Suprapubic skin (tissue), 4 donors: ENCODE measurements at places on chromosomes 16 and 17.

DNA sequence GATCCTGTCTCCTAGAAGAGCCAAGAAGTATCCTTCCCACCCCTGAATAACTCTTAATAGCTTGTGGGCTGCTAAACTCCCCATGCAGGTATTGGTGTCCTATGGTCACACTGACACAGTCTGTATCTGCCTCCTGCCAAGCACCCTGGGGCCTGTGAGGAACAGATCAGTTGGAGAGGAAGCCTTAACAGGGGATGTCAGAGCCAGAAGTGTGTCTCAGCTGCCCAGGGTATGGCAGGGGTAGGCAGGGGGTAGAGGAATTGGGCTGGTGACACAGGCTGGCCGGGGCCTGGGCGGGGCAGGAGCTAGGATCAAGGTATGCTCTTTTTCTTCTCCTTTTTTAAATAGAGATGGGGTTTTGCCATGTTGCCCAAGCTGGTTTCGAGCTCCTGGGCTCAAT lies 44.7 kb downstream of the DDX19A start:
- H3K4me1 ChIP-seq = peaks cover 31% of the 10 kb centered on the region
- no peak overlapping the region for H3K4me3 ChIP-seq
- peak overlapping the region; percentile 66 for H3K27ac ChIP-seq
- no peaks in the 10 kb centered on the region for H3K27me3 ChIP-seq
- no peak for DNase-seq

DNA sequence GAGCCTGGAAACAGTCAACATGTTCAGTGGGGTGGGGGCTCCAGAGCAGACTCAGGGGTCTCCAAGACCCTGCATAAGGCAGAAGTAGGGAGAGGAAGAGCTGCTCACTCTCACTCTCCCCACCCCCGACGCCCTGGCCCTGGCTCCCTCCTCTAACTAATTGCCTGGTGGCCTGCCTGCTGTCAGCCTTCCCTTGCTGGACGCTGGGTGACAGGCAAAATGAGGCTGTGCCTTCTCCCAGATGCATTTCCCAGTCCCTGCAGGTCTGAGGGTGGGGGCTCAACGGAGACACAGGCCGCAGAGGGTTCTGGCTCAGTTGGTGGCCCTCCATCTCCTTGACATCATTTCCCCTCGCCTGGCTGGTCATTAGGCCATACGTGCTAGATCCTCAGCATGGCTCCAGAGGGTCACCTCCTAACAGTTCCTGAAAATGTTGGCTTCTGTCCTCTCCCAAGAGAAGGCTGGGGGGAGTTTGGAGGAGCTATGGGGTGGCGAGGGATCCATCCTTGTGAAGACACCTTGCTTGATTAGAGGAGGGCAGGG lies 1.4 kb downstream of the FMNL1 start:
- H3K27me3 ChIP-seq = peaks cover 11% of the 10 kb centered on the region
- H3K36me3 ChIP-seq = no peaks in the 10 kb centered on the region
- H3K4me3 ChIP-seq = peak overlapping the region; percentile 81
- no peak for DNase-seq

DNA sequence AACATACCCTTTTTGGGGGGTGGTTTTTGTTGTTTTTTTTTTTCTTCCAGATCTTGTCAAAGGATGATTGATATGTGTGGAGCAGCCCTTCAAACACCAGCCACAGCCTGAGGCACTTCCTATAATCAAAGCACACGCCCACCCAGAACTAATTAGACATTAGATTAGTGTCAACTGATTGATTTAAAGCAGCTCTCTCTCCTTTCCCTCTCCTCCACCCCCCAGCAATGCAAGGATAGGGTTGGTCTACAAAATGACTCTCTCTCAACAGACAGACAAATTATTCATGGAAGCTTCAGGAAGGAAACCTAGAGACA lies 250.3 kb upstream of the SOX9 start:
- no peak overlapping the region for H3K4me3 ChIP-seq
- H3K36me3 ChIP-seq = no peaks in the 10 kb centered on the region
- no peaks in the 10 kb centered on the region for H3K4me1 ChIP-seq
- DNase-seq = no peak
- no peak overlapping the region for H3K27ac ChIP-seq
- peaks cover 6% of the 10 kb centered on the region for H3K27me3 ChIP-seq

- no peak overlapping the region for H3K4me3 ChIP-seq
- DNase-seq = peak; percentile 43
- no peaks in the 10 kb centered on the region for H3K27me3 ChIP-seq
These were observed 1.7 kb downstream of the ADGRG5 start for GRCh38 chr16:57544124-57544653.

DNA sequence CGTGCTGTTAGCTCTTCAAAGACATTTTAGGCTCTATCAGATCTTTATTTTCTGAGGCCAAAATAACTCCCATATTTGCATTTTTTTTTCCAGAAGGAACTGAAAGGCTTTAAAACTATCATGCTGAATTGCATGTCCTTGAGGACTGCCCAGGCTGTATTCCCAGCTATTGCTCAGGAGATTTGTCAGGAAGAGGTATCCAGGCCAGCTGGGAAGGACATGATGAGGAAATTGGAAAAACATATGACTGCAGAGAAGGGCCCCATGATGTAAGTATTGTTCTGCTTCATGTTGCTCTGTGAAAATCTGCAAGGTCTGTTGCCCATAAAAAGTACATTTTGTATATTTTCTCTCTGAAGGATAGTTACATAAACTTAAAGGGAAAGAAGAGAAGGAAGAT lies 5.7 kb downstream of the CDC6 start:
- no peaks in the 10 kb centered on the region for H3K36me3 ChIP-seq
- no peak overlapping the region for H3K4me3 ChIP-seq
- peaks cover 13% of the 10 kb centered on the region for H3K4me1 ChIP-seq

DNA sequence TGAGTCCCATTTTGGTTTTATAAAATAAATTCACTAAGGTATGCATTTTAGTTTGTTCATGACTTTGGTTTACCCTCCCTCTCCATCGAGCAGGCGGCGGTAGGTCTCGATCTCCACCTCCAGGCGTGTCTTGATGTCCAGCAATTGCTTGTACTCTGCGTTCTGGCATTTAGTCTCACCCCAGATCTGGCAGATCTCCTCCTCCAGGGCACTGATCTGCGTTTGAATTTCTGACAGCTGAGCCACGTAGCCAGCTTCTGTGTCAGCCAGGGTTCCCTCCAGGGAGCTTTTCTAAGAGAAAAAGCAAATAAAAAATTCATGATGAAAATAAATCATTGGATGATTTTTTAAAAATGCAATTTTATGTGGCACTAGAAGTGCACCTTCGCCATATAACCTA lies 4.2 kb downstream of the KRT24 start:
- no peak overlapping the region for H3K4me3 ChIP-seq
- H3K36me3 ChIP-seq = no peaks in the 10 kb centered on the region
- no peak for DNase-seq
- peaks cover 9% of the 10 kb centered on the region for H3K4me1 ChIP-seq
- peaks cover 5% of the 10 kb centered on the region for H3K27me3 ChIP-seq
